Tibial artery (tissue), 4 donors: ENCODE measurements at places on chromosomes 6 and 20.

GRCh38 chr20:23582293-23582692, 14.0 kb upstream of the CST9L start:
- no peak for DNase-seq

DNA sequence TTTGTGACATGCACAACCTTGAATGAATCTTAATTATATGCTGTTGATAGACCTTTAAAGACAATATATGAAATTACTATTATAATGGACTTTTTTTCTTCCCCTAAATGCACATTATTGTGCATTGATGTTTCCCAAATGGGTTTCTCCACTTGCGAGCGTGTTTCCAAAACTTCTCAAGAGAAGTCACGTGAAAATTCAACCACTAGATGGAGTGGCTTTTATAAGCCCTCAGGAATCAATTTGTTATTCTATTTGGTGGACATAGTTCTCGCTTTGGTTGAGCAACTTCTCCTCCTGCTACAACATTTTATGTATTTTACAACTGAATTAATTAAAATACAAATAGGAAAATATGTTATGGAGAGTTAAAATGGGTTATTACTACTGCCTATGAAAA, 9.0 kb downstream of the CNR1 start:
- DNase-seq, result no peak

GRCh38 chr20:20666359-20666758, 46.1 kb downstream of the RALGAPA2 start:
- DNase-seq, result no peak

DNA sequence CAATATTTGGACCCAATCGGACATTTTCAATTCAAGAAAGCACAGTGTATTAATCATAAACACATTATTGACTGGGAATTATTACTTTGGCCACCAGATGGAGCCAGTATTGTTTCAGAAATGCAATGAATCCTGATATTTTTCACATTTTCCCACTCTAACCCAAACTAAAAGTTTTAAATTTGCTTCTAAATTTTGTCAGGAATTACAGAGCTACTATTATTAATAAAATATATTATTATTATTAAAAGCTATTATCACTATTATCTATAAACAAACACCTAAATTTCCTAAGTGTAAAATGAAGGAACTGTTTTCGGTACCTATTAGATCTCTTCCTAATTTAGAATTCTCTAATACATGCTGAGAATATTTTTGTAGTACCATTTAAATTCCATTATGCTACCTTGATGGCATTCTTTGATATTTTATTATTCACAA, 245.3 kb downstream of the OGFRL1 start:
- no peak for DNase-seq

- DNase-seq, result no peak
These were observed 39.4 kb upstream of the PLEKHG1 start for GRCh38 chr6:150560004-150560883.

DNA sequence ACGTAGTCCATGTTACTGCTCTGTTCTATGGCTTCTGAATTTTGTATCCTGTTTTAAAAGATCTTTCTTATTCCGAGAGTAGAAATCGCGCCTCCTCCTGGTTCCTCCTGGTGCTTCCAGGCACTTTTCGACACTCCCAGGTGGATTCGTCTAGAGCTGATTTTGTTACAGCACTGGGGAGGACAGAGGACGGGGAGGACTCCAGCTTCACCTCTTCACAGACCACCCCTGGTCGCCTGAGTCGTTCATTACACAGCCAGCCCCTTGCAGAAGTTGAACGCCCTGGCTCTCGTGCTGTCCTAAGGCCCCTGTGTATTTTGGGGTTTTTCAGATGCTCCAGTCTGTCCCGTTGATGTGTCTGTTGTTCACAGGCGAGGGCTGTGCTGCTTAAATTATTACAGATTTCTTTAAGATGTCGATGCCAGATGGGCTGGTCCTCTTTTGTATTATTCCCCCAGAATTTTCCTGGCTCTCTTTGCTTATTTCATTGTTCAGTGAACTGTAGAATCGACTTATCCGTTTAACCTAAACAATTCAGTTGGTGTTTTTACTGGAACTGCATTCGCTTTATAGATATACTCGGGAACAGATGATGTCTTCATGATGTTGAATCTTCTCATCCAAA, 30.5 kb downstream of the COL20A1 start:
- no peak for DNase-seq

- no peak for DNase-seq
These were observed 262.8 kb downstream of the FARS2 start for GRCh38 chr6:5524110-5524509.

DNA sequence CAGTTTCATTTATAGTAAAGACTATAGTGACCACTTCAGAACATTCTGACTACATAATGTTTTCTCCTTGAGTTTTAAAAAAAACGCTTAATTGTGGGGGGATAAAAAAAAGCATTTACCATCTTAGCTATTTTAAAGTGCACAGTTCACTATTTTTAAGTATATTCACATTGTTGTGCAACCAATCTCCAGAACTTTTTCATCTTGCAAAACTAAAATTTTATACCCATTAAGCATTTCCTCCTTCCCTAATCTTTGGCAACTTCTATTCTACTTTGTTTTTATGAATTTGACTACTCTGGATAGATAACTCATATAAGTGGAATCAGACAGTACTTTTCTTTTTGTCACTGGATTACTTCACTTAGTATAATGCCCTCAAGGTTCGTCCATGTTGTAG, 62.3 kb downstream of the FKBP5 start:
- no peak for DNase-seq

- peak; percentile 85 for DNase-seq
These were observed 33.2 kb downstream of the NT5E start for GRCh38 chr6:85482905-85483700.

GRCh38 chr20:64106435-64106961, 867 bp downstream of the NPBWR2 start:
- peak; percentile 45 for DNase-seq

- DNase-seq, result no peak
These were observed 90.0 kb downstream of the SLC22A23 start for GRCh38 chr6:3366596-3367413.

GRCh38 chr6:129835691-129836090, 25.4 kb downstream of the TMEM244 start:
- DNase-seq, result no peak

DNA sequence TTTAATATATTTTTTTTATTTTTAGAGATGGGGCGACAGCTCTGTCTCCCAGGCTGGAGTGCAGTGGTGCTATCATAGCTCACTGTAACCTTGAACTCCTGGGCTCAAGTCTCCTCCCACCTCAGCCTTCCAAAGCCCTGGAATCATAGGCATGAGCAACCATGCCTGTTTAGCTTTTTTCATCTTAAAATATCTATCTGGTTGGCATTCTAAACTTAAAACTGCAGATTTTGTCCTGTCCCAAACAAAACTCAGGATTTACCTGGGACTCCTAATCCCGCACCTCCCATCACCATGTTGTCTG, 124.7 kb downstream of the SULF2 start:
- DNase-seq, result no peak

- DNase-seq, result peak; percentile 90
These were observed 154.3 kb downstream of the MRPL14 start for GRCh38 chr6:43972913-43973300.

GRCh38 chr6:149190224-149190831, 127.2 kb upstream of the TAB2 start:
- no peak for DNase-seq

- DNase-seq, result no peak
These were observed 39.5 kb upstream of the LAMP5 start for GRCh38 chr20:9474835-9475415.

DNA sequence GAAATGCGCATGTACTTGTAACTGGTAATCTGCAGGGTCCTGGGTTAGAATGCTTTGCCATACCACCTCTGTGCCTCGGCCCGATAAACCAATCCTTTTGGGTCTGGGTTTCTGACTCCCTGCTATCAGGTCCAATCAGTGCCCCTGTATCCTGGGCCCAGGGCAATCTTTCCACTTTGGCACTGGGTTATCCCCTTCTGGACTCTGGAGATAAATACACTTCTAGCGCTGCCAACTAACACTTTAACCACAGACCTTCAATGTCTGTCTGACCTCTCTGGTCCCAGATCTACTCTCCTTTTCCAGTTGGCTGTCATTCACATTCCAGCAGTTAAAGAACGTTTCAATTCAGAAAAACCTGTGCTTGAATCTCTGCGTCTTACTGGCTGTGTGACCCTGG, 55.3 kb downstream of the DNAAF9 start:
- no peak for DNase-seq

GRCh38 chr20:2874456-2874855, 1.2 kb downstream of the PTPRA start:
- DNase-seq, result no peak

GRCh38 chr6:85751374-85752055, 108.8 kb upstream of the SYNCRIP start:
- no peak for DNase-seq

GRCh38 chr6:7550433-7550801, 8.9 kb downstream of the DSP start:
- no peak for DNase-seq

GRCh38 chr6:21891080-21891479, 297.5 kb downstream of the SOX4 start:
- DNase-seq, result no peak

- DNase-seq, result no peak
These were observed 12.3 kb upstream of the CTNNBL1 start for GRCh38 chr20:37681384-37682112.

DNA sequence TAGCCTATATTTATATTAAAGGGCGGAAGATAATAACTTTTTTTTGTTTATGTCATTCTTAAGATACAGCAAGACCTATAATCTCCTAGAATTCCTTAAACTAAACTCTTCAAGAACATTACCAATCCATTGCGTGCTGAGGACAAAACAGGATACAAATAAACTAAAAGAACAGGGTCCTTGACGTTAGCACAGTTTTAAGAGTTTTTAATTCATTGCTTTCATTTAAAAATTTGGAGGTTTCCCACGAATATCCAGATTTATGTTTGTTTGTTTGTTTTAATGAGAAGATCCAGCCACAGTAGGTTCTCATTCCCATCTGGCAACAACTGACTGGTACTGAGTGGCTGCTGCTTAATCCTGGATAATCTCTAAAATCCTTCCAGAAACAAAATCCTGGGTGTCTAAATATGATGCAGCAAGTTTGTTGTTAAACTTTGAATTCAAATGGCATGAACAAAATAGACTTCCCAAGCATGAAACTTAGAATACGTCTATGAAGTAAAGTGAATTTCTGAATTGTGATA, 153.7 kb downstream of the HACE1 start:
- DNase-seq, result no peak

- no peak for DNase-seq
These were observed 78.3 kb upstream of the FYN start for GRCh38 chr6:111951497-111952085.

GRCh38 chr20:57794600-57795341, 85.0 kb upstream of the PMEPA1 start:
- no peak for DNase-seq

- no peak for DNase-seq
These were observed 112.9 kb downstream of the JARID2 start for GRCh38 chr6:15358579-15359327.

DNA sequence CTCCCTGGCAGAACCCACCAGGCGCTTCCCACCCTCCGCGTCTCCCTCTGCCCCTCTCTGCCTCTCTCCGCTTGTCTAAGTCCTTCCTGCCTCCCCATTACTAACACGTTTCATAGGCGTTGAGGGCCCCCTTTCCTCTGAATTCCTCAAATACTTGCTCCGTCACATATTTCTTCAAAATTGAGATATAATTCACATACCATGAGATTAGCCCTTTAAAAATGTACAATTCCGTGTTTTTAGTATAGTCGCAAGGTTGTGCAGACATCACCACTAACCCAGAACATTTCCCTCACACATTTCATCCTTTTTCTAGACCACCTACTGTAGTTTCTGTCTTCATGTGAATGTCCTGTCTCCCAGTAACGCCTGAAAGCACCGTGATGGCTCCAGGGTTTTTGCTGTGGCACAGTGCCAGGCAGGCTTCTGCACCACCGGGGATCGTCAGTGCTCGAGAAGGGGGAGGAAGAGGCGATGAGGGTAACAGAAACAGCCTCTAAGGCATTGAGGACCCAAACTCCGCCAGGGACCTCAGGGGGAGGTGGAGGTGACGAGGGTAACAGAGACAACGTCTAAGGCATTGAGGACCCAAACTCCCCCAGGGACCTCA, 141.9 kb upstream of the SNX9 start:
- DNase-seq, result no peak

DNA sequence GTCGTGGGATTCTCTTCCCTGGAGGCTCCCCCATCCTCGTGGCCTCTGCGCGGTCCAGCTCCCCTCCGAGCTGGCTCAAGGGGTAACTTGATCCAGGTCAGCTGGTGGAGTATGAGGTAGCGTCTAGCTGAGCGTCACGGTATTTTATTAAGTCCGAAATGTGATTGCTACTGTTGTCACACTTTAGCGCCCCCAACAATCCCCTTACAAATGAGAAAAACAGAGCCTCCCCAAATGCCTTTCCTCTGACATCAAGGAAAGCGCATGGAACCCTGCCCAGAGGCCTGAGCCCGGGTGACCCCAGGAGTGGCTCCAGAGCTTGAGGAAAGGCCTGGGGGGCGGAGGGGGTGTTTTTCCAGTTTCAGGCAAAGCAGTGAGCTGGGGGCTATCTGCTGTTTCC, 192.4 kb downstream of the ZMYND8 start:
- DNase-seq, result no peak

DNA sequence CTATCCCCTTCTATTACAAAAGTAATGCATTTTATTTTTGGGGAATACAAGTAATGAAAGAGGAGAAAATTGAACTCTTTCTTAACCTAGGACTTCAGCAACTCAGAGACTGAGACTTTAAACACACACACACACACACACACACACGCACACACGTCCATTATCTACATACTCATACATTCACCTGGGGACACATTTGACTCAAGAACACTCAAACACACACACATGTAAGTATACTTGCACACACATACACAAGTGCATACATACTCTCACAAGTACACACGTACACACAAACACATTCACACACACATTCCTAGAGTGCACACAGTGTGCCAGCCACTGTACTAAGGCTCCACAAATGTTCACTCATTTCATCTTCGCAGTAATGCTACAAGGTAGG, 2.1 kb upstream of the R3HDML start:
- DNase-seq, result no peak

GRCh38 chr20:8388141-8388540, 256.1 kb downstream of the PLCB1 start:
- no peak for DNase-seq

DNA sequence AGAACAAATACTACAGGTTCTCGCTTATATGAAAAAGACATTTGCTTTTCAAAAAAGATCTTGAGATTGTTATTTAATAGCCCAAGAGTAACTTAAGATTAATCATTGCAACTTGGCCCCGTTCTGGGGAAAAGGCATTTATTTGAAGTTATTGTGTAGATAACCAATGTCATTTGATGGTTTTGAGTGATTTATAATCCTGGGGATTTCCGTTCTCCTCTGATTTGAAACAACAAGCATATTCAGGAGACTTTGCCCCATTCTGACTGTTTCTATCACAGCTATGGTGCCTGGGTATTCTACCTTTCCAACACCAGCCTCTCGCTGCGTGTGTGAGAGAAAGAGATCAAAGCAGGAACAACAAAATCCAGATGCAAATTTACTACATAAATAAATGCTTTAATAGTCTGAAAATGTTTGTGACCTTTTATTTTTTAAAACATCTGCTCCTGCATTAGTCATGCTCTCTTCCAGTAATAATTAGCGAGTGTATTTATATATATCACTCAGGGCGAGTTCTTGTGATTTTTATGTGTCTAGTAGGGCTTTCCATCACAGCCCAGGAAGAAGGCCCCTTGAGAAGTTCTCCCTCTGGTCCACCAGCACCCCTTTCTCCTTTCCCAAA, 197.9 kb upstream of the FOXQ1 start:
- no peak for DNase-seq
